Activated CD8-positive, alpha-beta memory T cell treated with anti-CD3 and anti-CD28 coated beads for 1 hour (primary cell): ENCODE measurements at places on chromosomes 6 and 20.

DNA sequence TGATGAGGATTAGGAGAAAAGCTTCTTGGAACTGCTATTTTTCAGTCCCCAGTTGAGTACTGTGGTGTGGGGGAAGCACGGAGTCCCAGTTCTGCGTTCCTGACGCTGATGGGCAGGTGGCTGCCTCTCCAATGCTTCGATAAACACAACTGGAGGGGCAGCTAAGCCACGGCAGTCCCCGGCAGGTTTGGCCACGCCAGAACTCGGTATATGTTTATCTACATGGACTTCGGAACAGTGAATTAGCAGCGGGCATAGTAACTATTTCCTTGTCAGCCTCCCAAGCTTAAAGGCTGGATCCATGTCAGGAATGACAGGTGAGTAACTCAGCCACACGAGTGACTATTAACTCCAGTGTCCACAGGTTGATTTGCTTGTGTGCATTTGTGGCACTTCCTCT lies 354.4 kb downstream of the ZFAND3 start:
- no peak for DNase-seq

DNA sequence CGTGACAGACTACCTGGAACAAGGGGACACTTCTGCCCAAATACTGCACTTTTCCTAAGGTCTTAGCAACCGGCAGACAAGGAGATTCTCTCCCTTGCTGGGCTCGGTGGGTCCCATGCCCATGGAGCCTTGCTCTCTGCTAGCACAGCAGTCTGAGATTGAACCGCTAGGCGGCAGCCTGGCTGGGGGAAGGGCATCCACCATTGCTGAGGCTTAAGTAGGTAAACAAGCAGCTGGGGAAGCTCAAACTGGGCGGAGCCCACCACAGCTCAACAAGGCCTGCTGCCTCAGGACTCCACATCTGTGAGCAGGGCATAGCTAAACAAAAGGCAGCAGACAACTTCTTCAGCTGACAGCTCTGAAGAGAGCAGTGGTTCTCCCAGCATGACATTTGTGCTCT lies 87.8 kb upstream of the ASCC3 start:
- DNase-seq: no peak

DNA sequence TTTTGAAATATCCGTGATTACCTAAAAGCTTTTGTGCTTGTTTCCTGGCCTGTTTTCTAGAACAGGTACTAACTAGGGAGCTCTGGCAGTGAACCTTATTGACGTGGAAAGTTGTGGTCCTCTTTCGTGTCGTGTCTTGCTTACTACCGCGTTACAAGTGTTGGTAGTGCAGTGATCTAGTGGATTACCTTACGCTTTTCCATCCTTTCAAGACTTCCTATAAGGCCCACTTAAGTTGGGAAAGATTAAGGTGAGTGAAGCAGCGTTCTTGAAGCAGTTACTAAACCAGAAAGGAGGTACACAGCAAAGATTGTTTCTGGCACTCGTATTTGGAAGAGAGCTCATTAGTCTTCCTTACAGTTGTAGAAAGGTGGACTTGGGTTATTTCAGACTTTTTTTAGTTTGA lies 1.9 kb downstream of the PNRC1 start:
- DNase-seq: no peak

GRCh38 chr20:836190-836589 lies 2.7 kb downstream of the FAM110A start:
- no peak for DNase-seq

- no peak for DNase-seq
Measured at GRCh38 chr20:25206548-25206947, 11.0 kb downstream of the ENTPD6 start.

- no peak for DNase-seq
Measured at GRCh38 chr6:122994256-122994655, 1.8 kb upstream of the CLVS2 start.

- DNase-seq: no peak
Measured at GRCh38 chr6:104226790-104227446, 632.8 kb downstream of the HACE1 start.
